Posterior vena cava (tissue), 2 donors: ENCODE measurements at places on chromosomes 4 and X.

- no peak for DNase-seq
These were observed 107.1 kb upstream of the ADRA2C start for GRCh38 chr4:3659131-3659530.

DNA sequence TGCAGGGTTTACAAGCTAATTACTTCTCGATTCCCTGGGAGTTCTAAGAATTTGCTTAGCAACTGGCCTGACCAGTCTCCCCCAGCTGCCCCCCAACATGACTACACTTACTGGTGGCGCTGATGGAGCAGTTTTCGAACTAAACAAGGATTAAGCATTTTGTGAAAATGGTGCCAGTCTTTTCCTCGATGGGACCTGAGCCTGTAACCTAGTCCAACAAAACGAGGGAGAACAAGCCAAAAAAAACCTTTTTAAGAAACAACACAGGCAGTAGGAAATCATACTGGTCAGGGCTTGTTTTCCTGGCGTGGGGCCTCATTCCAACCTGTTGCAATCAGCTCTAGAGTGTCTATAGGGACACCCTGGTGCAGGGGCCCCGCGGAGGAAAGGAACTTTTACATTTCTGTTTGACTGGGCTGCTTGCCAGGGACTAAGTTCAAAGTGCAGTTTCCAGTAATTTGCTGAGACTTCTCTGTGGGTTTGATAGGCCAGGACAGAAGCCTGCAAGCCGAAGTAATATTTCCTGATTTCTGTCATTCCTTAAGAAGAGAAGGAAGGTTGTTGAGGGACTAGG, 158.7 kb downstream of the SPRY1 start:
- DNase-seq: peak; percentile 94

DNA sequence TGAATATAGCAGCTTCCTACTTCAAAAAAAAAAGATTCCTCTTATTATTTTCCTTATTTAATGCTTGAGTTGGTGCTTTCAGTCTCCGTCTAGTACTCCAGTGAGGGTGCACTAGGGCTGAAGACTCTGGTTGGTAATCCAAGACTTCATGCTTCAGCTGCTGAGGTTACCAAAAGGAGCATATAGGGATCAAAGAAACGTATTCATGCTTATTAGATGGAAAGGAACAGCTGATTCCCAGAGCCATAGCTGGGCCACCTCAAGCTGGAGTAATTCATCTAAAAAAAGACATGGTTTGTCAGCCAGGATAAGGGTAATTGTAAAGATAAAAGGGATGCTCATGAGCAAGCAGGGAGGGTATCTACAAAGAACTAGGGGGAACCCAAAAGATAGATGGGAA, 131.7 kb upstream of the FAM47B start:
- no peak for DNase-seq

DNA sequence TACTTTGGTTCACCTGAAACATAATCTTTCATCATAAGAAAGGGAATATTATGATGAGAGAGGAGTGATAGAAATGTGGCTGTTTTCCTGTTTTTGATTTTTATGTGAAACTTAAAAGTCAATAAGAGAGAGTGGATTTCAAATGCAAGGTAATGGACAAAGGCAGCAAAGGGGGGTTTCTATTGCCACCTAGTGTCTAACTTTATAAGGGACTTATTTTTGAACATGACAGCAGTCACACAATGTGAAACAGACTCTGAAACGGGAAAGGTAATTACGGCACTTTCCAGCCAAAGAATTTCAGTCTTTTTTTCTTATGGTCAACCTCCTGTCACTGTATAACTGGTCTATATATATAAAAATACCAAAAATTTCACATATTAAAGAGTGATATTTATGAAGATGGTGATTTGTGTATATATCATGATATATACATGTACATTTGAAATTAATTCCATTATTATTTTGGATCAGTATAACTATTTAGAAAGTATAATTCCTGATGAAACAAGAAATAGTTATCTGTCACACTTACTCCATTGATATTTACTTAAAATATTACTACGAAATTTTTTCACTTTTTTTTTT, 127.1 kb downstream of the FBXO8 start:
- no peak for DNase-seq

DNA sequence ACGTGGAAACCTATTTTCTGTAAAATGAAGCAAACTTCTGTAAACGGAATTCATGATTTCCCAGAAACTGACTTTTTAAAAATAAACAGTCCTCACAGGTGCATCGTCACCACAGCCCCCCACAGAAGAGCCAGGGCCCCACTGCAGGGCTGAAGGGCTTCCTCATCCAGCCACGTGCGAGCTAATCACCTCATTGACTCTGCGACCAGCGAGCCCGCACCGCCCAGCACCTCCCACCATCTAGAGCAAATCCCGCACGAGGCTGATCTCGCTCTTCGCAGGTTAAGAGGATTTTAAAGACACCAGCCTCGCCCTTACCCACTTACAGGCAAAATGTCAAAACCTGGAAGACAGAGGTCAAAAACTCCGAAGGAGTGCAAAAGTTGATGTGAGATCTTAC, 14.8 kb downstream of the PPP2R3B start:
- DNase-seq: no peak

GRCh38 chr4:89254847-89255246, 52.8 kb downstream of the GPRIN3 start:
- no peak for DNase-seq
